Cardiac muscle cell (in vitro differentiated cells and primary cell): ENCODE measurements at places on chromosomes 4 and X. TPM values are rescaled to one million over a fixed set of nuclear protein-coding genes. Genes with fewer than 3 reads are reported as not detected.

GPM6B gene
- 8.7 and 16.4 TPM in 2 replicates for polyA plus RNA-seq

- DNase-seq: no peak
Measured at GRCh38 chr4:82814034-82814433, 15.4 kb upstream of the SCD5 start.

TEX13C gene
- polyA plus RNA-seq: 0.24 TPM in 1 of 2 replicates, not detected in the other

KLHL2 gene
- 39.8 and 46.3 TPM in 2 replicates for polyA plus RNA-seq

NAP1L5 gene
- 2.6 and 5.1 TPM in 2 replicates for polyA plus RNA-seq

- DNase-seq: no peak
Measured at GRCh38 chr4:160117686-160118085, 1014.8 kb downstream of the RAPGEF2 start.

- DNase-seq: peak; percentile 54
Measured at GRCh38 chr4:42420140-42420539, 22.9 kb downstream of the SHISA3 start.

DNA sequence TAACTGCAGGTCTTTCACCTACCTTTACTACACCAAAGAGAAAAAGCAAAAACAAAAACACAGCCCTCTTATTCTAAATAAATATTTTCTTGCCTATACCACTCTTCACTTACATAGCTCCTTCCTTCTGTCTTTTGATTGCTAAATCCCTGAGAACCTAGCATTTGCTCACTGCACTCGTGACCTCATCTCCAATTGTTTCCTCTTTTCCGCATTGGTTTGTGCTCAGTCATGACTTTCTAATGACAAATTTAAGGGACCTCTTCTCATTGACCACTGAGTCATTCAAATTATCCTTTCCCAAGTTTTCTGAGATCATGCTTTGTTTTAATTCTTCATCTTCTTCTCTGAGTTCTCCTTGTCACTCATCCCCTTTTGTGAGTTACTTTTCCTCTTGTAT, 1697.1 kb downstream of the STIM2 start:
- no peak for DNase-seq

FAM9B gene
- not detected in 2 replicates for polyA plus RNA-seq

GRCh38 chrX:40912576-40912975, 172.7 kb upstream of the USP9X start:
- DNase-seq: no peak

NHSL2 gene
- polyA plus RNA-seq: 5.6 and 7.9 TPM in 2 replicates

- DNase-seq: no peak
Measured at GRCh38 chr4:183967266-183967665, 62.2 kb downstream of the STOX2 start.

USP51 gene
- 1.4 and 2.6 TPM in 2 replicates for polyA plus RNA-seq

TKTL2 gene
- polyA plus RNA-seq: not detected in 2 replicates

DNA sequence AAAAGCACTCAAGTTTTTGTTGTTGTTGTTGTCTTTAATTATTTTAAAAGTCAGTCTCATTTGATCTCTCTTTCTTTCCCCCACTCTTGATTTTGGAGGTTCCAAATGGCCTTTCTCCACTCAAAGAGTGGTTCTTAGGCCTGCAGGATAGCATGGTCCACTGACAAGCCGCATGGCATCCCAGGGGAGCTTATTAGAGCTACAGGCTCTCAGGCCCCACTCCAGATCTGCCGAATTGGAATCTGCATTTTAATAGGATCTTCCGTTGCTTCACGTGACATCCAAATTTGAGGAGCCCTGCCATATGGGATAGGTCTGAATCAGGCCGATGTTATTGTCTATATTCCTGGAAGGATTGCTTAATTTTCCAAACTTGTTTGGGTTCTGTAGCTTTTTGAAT, 72.1 kb downstream of the CPE start:
- no peak for DNase-seq
